ENCODE measurements at places on chromosomes 4 and X. TPM values are rescaled to one million over a fixed set of nuclear protein-coding genes. Genes with fewer than 3 reads are reported as not detected.
A peak's percentile ranks its signal among the peaks of the same experiment; 100 is the strongest.

GRCh38 chr4:100591161-100591876 lies 73.5 kb upstream of the EMCN start:
- DNase-seq, result no peak

Gene CDX4
- total RNA-seq, result not detected

- peak; percentile 37 for DNase-seq
These were observed 584.3 kb upstream of the SMIM31 start for GRCh38 chr4:164169591-164169990.

Gene BMX
- total RNA-seq, result not detected

- DNase-seq, result peak; percentile 45
These were observed 33.5 kb upstream of the REST start for GRCh38 chr4:56874166-56874565.

DNA sequence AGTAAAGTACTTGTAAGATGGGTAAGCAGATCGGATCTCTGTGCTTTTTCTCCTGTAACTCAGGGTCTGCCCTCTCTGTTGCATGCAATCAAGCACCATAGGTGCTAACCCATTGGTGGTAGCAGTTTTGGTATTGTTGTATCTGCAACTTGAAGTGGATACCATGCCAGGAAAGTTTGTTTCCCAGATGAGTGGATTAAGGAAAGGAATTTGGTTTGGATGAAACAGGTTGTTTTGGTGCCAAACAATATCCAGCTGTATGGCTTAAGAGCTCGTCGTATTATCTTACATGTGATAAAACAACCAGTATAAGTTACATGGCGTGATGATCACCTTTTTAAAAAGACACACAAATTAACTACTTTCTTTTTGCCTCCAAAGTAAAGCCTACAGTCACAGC lies 280.9 kb upstream of the TENM3 start:
- no peak for DNase-seq

Gene STK32B
- under 0.01 TPM for total RNA-seq

DNA sequence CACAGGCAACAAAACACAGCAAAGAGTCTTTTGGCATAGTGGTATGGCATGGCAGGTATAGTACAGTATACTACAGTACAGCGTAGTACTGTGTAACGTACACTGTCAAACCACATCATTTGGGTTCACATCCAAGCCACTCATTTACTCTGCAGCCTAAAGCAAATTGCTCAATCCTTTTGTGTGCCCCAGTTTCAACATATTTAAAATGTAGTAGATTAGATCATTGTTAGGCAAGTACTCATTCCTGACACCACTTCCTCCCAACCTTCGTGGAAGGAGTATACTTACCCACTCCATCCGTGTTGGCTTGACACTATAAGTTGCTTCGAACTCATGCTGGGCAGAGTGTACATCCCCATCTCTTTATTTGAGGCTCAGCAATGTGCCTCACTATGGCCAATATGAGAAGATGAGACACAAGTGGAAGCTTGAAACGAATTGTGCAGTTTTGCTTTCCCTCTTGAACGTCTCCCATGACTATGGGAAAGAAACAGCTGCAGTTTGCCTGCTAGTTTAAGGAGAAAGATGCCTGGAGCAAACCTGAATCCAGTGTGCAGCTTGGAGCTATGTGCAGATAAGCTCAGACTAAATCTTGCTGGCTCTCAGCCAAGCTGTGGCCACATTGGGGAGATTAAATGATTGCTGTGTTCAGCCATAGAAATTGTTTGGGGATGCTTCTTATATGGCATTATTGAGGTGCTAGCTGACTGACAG lies 85.7 kb upstream of the TBL1X start:
- DNase-seq, result peak; percentile 75

GRCh38 chrX:25131055-25131454 lies 115.3 kb upstream of the ARX start:
- DNase-seq, result peak; percentile 52

- DNase-seq, result no peak
These were observed 125.8 kb downstream of the SMIM20 start for GRCh38 chr4:26039639-26040359.

Gene NRK
- not detected for total RNA-seq

Gene UGT2B17
- total RNA-seq, result not detected

Gene CD38
- not detected for total RNA-seq

DNA sequence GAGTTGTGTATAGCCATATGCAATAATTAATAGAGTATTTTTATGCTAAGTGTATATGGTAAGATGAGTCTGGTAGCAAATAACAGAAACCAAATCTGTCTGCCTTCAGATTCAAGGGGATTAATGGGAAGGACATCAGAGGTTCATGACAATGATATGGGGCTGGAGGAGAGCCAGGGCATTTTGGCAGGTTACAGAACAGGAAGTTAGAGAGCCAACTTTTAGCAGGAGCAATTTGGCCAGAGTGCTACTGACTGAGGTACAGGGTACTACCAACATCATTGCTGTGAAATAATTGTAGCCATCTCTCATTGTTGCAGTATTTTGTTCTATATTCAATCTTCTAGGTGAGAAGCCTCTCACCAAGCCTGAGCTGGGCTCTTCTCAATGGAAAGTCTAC lies 210.9 kb upstream of the FAM47A start:
- DNase-seq, result no peak

- peak; percentile 29 for DNase-seq
These were observed 22.8 kb upstream of the PDE6B start for GRCh38 chr4:602559-602942.

- DNase-seq, result no peak
These were observed 43.5 kb downstream of the SRPX2 start for GRCh38 chrX:100687546-100687945.

Gene TBC1D9
- 17.1 TPM for total RNA-seq

DNA sequence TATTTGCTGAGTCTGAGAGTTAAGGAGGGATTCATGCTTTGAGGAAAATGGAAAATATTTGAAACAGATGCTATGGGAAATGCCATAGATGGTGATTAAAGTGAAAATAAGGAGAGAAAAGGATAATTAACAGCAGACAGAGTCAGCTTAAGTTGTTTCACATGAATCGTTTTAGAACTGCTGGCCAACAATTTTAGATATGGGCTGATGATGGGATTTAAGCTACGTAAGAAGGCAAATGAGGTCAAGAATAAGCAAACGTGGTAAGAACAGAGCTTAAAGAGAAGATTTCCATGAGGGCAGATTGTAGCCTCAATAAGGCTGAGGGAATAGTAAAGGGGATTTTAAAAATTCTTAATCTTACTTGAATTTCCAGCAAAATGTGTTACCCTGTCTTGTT lies 77.9 kb downstream of the MFAP3L start:
- DNase-seq, result no peak

DNA sequence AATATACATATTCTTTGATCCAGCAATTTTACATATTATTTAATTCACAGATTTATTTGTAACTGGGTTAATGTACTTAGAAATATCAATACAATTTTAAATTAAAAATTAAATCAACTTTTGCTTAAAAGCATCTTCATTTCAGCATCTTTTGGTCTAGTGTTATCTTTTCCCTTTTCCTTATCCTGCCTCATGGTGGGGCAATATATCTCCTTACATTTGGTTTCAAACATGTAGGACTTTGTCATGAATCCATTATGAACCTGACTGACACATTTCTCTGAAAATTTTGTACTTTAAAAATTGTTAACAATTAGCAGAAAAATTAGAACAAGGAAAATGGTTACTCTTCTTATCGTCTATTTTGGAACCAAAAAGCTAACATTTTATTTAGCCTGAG lies 42.8 kb upstream of the ANK2 start:
- no peak for DNase-seq

Gene MAGEC2
- total RNA-seq, result not detected

Gene XK
- 0.26 TPM for total RNA-seq

All from bronchial epithelial cell (primary cell).